Kidney epithelial cell (primary cell): ENCODE measurements at places on chromosomes 1 and 21. TPM values are rescaled to one million over a fixed set of nuclear protein-coding genes. Genes with fewer than 3 reads are reported as not detected.

Gene ZSWIM5
- 0.62 and 0.84 TPM in 2 replicates for total RNA-seq

Gene RPTN
- total RNA-seq = not detected in 2 replicates

Gene RHCE
- 0.08 and 0.27 TPM in 2 replicates for total RNA-seq

Gene SYCP1
- total RNA-seq = 0.07 and 0.17 TPM in 2 replicates

Gene ECM1
- 5.4 and 6.0 TPM in 2 replicates for total RNA-seq

Gene RHEX
- 0.42 and 0.82 TPM in 2 replicates for total RNA-seq

Gene ADAMTS5
- 16.3 and 17.3 TPM in 2 replicates for total RNA-seq

Gene GSTM4
- total RNA-seq = 12.7 and 16.2 TPM in 2 replicates

Gene PBX1
- total RNA-seq = 5.7 and 6.8 TPM in 2 replicates

Gene TMCC2
- 12.7 and 15.7 TPM in 2 replicates for total RNA-seq

Gene GJA8
- not detected in 2 replicates for total RNA-seq

Gene SH3BGRL3
- total RNA-seq = 113 and 133 TPM in 2 replicates

Gene HMGCS2
- total RNA-seq = not detected in 2 replicates

Gene RUNX3
- 0.38 and 0.82 TPM in 2 replicates for total RNA-seq

Gene PTGS2
- total RNA-seq = 2.8 and 5.4 TPM in 2 replicates

Gene ASPM
- 3.7 and 4.5 TPM in 2 replicates for total RNA-seq

Gene ZBTB8B
- total RNA-seq = 0.07 and 0.13 TPM in 2 replicates

Gene TIAM1
- total RNA-seq = 6.5 and 6.7 TPM in 2 replicates

Gene S100B
- not detected in 2 replicates for total RNA-seq

Gene PLA2G2C
- total RNA-seq = not detected in 2 replicates

Gene DEPDC1
- 8.9 and 10.7 TPM in 2 replicates for total RNA-seq

Gene PLEKHA6
- total RNA-seq = 15.4 and 48.9 TPM in 2 replicates

Gene CRYZL1
- total RNA-seq = 12.6 and 22.7 TPM in 2 replicates

Gene RHD
- not detected in 2 replicates for total RNA-seq

Gene A3GALT2
- not detected in 2 replicates for total RNA-seq

Gene KCNK2
- total RNA-seq = not detected in 2 replicates

Gene LCE2A
- total RNA-seq = not detected in 2 replicates

Gene PKLR
- total RNA-seq = not detected in 2 replicates

Gene KIF14
- 1.4 and 2.0 TPM in 2 replicates for total RNA-seq

Gene ADCY10
- total RNA-seq = not detected in 2 replicates

Gene SPSB1
- 60.0 and 73.7 TPM in 2 replicates for total RNA-seq

Gene BCL2L15
- under 0.01 and 0.04 TPM in 2 replicates for total RNA-seq

Gene STUM
- total RNA-seq = 0.04 TPM in 1 of 2 replicates, not detected in the other

Gene TESK2
- total RNA-seq = 2.1 and 2.5 TPM in 2 replicates

Gene GJA9
- total RNA-seq = not detected in 2 replicates

Gene MAP10
- total RNA-seq = 3.7 and 5.5 TPM in 2 replicates

Gene RPRD2
- 12.4 and 12.5 TPM in 2 replicates for total RNA-seq

Gene SH2D5
- total RNA-seq = 11.7 and 17.5 TPM in 2 replicates

Gene TNFRSF18
- total RNA-seq = 0.67 and 2.1 TPM in 2 replicates

Gene CDK18
- total RNA-seq = 12.1 and 14.0 TPM in 2 replicates

Gene HSD3B1
- total RNA-seq = not detected in 2 replicates

Gene COL11A1
- 0.38 and 0.48 TPM in 2 replicates for total RNA-seq

Gene SSR2
- total RNA-seq = 348 and 428 TPM in 2 replicates

Gene HES5
- 0.71 TPM in 1 of 2 replicates, not detected in the other for total RNA-seq

Gene DIO1
- total RNA-seq = not detected in 2 replicates

Gene AMY1C
- not detected in 2 replicates for total RNA-seq

Gene KLHDC9
- total RNA-seq = 2.9 and 3.1 TPM in 2 replicates

Gene RAB42
- 9.6 and 13.5 TPM in 2 replicates for total RNA-seq

Gene C1orf226
- total RNA-seq = 3.7 and 3.9 TPM in 2 replicates

Gene ICOSLG
- 1.6 and 2.9 TPM in 2 replicates for total RNA-seq

Gene SNAPIN
- total RNA-seq = 61.0 and 65.0 TPM in 2 replicates

Gene CFHR5
- not detected in 2 replicates for total RNA-seq

Gene XPR1
- total RNA-seq = 25.4 and 31.4 TPM in 2 replicates

Gene MROH7
- total RNA-seq = 0.21 TPM in 1 of 2 replicates, not detected in the other

Gene ORC1
- 2.2 and 2.7 TPM in 2 replicates for total RNA-seq

Gene SPRR1B
- 0.63 TPM in 1 of 2 replicates, not detected in the other for total RNA-seq

Gene UBASH3A
- not detected in 2 replicates for total RNA-seq
